Parietal lobe (tissue), 2 donors: ENCODE measurements at places on chromosomes 11 and 22. TPM values are rescaled to one million over a fixed set of nuclear protein-coding genes. Genes with fewer than 3 reads are reported as not detected.

The MS4A3 gene
- not detected for total RNA-seq

The MMP7 gene
- total RNA-seq: not detected

The ZNF74 gene
- 58.5 TPM for total RNA-seq

The CYTH4 gene
- 1.3 TPM for total RNA-seq

The OR51E2 gene
- total RNA-seq: not detected

The GTSE1 gene
- total RNA-seq: 3.1 TPM

The LGALS1 gene
- total RNA-seq: 69.8 TPM

The TREH gene
- total RNA-seq: not detected

The APOL5 gene
- not detected for total RNA-seq

The GPR137 gene
- 15.7 TPM for total RNA-seq

The XPNPEP3 gene
- total RNA-seq: 9.4 TPM

The OR4D5 gene
- total RNA-seq: not detected

The GAL3ST3 gene
- total RNA-seq: 17.2 TPM

The CD248 gene
- total RNA-seq: 1.3 TPM

The FAM83F gene
- 0.63 TPM for total RNA-seq

The ST14 gene
- total RNA-seq: 0.31 TPM

The OR5A1 gene
- not detected for total RNA-seq

The BTG4 gene
- not detected for total RNA-seq

The ACTN3 gene
- not detected for total RNA-seq

The SEC14L6 gene
- total RNA-seq: 0.31 TPM

The PANX3 gene
- not detected for total RNA-seq

The NCAPH2 gene
- 59.2 TPM for total RNA-seq

The CLMP gene
- 61.3 TPM for total RNA-seq

The HMOX1 gene
- 1.6 TPM for total RNA-seq

The ASCL2 gene
- total RNA-seq: 0.31 TPM

The MMP10 gene
- total RNA-seq: not detected

The C22orf31 gene
- not detected for total RNA-seq

The SSTR3 gene
- 0.31 TPM for total RNA-seq

The PATZ1 gene
- 50.1 TPM for total RNA-seq

The NXPE1 gene
- not detected for total RNA-seq

The TCN2 gene
- 16.0 TPM for total RNA-seq

The CAPN1 gene
- total RNA-seq: 65.7 TPM

The MPZL3 gene
- total RNA-seq: 0.63 TPM

The FAM180B gene
- not detected for total RNA-seq

The MMP8 gene
- total RNA-seq: not detected

The OR8G5 gene
- total RNA-seq: not detected

The MAPK8IP2 gene
- total RNA-seq: 70.4 TPM

The KRTAP5-8 gene
- not detected for total RNA-seq

The MGAT3 gene
- 26.6 TPM for total RNA-seq

The CBX6 gene
- total RNA-seq: 37.9 TPM

The HEPACAM gene
- 18.2 TPM for total RNA-seq

The WEE1 gene
- 22.5 TPM for total RNA-seq

The FGF3 gene
- not detected for total RNA-seq

The DNHD1 gene
- 18.5 TPM for total RNA-seq

The ANO5 gene
- 19.7 TPM for total RNA-seq

The CCDC116 gene
- total RNA-seq: 0.31 TPM
